ENCODE measurements at places on chromosomes 6 and 20.

- no peak for DNase-seq
These were observed 58.7 kb downstream of the SNX5 start for GRCh38 chr20:17909869-17910321.

GRCh38 chr20:52004018-52004417 is 187.6 kb downstream of the ZFP64 start:
- no peak for DNase-seq

GRCh38 chr6:14546036-14546435 is 428.5 kb downstream of the CD83 start:
- no peak for DNase-seq

- no peak for DNase-seq
These were observed 44.8 kb upstream of the TRAM2 start for GRCh38 chr6:52621631-52622030.

DNA sequence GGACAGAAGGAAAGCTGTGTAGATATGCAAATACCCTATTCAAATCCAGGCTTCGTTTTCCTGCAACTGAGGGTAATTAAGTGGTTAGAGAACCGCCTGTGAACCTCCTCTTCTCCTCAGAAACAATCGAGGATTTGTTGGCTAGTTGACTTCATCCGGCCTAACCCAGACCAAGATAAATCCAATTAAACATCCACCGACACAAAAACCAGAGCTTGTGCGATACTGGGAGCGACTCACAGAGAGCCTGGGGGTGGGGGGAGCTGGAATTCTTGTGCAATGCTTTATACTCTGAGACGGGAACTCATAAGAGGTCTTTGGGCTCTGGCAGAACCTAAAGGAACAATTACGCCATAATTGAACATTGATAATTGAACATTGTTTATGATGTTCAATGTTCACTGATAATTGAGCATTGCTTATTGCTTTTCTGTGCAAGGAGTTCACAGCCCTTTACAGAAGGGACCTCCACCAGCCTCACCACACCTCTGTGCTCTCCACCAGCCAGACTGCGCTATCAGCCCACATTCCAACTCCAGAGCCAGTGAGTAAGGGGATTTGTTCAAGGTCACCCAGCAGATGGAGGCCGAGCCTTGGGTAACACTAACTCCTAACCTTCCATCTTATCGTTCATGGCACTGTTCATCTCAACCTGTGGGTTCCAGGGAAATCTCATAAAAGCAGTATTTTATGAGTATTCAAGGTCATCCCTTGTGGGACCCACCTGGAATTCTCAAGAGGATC is 429.6 kb upstream of the JARID2 start:
- DNase-seq, result no peak

DNA sequence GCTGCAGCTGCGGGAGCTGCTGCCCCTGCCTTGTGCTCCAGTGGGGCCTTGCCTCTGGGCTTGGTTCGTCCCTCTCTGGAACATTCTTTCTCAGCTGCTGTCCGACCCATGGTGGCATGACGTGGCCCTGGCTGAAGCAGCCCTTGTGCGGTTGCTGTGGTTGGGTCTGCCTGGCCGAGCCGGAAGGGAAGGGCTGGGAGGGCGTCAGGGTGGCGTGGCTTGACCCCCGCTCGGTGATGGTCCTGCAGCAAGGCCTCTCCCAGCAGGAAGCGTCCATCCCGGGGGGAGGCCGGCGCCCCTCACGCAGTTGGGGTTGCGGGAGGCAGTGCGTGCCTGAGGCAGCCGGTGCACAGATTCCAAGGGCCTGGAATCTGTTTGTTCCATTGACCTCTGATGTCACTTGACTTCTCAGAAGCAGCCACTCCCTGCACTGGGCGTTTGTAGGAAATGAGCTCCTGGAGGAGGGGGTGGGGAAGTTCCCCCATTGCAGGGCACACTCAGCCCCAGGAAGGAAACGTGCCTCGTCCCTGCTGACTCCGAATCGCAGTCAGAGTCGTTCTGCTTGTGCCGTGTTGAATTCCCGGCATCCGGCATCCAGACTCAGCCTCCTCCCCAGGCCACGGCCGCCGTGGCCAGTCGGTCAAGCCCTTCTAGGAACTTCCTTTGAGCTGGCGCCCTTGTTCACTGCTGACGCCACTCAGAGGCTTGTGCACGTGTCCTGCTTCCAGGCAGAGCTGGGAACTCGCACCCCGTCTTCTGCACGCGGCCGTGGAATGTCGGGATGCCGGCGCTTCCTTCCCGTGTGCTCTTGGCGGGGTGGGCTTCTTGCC is 9.7 kb upstream of the TNFRSF6B start:
- no peak for DNase-seq

- no peak for DNase-seq
These were observed 98.5 kb downstream of the INSM1 start for GRCh38 chr20:20466341-20466879.

DNA sequence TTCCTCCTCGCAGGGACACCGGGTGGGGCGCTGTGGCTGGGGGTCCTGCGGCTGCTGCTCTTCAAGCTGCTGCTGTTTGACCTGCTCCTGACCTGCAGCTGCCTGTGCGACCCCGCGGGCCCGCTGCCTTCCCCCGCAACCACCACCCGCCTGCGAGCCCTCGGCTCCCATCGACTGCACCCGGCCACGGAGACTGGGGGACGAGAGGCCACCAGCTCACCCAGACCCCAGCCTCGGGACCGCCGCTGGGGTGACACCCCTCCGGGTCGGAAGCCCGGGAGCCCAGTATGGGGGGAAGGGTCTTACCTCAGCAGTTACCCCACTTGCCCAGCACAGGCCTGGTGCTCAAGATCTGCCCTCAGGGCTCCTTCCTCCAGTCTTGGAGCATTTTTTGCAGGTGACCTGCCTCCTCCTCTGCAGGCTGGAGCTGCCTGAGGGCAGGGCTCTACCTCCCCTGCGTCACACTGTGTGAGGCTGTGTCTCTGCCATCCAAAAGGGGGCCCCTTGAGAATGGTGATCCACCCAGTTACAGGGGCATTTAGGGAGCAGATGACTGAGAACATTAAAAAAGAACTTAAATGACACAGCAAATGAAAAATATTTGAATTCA is 3.9 kb upstream of the CNPY3 start:
- DNase-seq, result no peak

GRCh38 chr6:2890976-2891767 is 11.9 kb downstream of the SERPINB9 start:
- no peak for DNase-seq

- DNase-seq, result no peak
These were observed 436.7 kb downstream of the RNF144B start for GRCh38 chr6:18823782-18824386.

DNA sequence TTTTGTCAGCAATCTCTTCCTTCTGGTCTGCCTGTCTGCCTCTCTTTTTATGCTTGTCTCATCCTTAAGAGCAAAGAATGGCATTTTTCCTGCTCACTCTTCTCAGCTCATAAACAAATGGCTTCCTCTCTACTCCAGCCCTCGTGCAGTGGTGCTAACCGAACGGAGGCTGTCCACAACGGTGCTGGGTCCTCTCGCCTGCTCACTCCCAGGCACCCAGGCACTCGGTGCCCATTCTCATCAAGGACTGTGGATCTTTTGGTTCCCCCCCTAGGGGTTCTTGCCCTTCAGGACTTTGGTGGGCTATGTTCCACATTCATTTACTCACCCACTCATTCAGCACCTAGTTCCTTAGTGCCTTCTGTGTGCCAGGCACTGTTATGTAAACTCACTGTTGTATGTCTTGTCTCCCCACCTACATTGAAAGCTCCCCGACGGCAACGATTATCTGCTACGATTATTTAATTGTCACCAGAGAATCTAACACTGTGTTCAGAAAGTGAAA is 113.9 kb downstream of the FYN start:
- DNase-seq, result no peak

- no peak for DNase-seq
These were observed 18.1 kb upstream of the ZSCAN9 start for GRCh38 chr6:28206928-28207509.

GRCh38 chr6:52157301-52157941 is 28.8 kb upstream of the IL17A start:
- no peak for DNase-seq

GRCh38 chr6:39560915-39561314 is 164.3 kb downstream of the KIF6 start:
- DNase-seq, result no peak

DNA sequence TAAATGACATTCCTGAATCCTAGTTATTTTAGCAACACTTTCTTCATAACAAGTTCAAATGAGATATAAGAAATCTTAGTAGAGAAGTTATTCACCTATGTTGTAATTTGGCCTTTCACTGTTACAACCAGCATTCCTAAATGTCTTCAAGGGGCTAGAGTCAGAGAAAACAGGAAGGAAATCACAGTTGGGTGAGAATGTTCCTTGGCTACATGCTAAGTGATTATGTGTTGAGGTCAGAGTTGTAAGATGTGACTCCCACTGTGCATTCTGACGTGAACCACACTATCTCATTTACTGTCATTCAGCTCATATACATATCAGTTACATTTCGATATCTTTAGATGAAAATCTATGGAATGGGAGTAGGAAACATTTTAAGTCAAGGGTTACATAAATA is 51.0 kb upstream of the MLIP start:
- DNase-seq, result no peak

DNA sequence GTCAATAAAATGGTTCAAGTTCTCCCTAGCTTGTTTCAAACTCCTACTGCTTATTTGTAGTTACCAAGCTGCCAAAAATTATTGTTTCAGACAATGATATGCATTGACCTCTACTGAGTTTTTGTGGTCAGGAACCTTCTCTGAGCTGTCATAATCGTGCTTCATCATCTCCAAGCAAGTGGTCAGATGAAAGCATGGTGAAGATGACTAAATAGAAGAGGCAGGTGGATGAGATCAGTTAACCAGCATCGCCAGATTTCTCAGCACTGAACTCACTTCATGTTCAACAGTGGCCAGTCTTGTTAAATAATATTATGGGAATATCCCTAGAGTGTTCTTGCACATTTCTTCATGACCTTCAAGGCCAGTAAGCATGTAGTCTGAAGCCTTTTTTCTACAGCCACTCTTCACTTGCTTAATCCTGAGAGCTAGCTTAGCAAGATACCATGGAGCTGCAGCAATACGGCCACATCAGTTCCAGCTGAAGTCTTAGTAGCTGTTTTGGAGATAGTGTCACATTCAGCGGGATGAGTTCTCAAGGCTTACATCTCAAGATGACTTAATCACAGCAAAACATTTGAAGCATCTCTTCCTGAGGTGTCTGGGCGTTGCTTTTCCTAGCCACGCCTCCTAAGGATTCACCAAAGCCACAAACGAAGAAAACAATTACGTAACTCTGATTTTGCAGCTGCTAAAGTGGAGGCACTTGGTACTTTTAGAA is 101.6 kb upstream of the TMEM30A start:
- DNase-seq, result no peak

- DNase-seq, result no peak
These were observed 285.1 kb downstream of the CENPW start for GRCh38 chr6:126625019-126625418.

- DNase-seq, result no peak
These were observed 281.0 kb downstream of the CDC5L start for GRCh38 chr6:44668391-44668930.

- no peak for DNase-seq
These were observed 6.3 kb upstream of the FOXF2 start for GRCh38 chr6:1382883-1383728.

DNA sequence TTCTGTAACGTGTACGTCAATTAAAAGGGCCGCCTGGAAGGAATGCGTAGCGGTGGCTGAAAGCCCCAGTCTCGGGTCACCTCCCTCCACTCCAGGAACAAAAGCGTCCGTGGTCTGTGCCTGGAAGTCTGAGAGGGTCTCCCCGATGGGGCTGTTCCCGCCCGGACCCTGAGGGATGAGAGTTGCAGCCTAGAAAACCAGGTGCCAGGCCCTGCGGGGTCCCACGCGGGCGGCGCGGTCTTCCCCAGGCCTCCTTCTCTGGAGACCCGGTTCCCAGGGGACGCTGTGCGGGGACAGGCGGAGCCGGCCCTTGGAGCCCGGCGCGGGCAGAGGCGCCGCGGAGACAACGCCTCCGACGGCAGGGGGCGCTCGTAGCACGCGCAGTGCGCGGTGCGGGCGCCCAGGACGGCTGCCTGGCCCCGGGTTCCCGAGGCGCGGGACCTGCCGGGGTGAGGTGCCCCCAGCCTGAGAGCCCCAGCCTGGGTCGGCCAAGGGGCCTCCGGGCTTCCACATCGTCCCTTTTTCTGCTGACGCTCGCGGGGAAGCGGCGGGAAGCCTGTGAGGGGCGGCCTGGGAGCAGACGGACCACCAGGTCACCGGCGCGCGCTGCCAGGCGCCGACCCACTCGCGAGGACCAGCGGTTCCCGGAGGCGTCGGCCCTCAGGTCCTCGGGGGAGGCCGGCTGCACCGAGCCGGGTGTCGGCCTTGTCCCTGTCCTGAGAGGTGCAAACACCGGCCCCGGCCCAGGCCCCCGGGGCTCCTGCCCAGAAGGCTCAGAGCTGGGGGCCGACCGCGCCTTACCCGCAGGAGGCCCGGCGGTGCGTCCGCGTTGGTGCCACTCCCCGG is 5.3 kb upstream of the FOXC1 start:
- peak; percentile 69 for DNase-seq

DNA sequence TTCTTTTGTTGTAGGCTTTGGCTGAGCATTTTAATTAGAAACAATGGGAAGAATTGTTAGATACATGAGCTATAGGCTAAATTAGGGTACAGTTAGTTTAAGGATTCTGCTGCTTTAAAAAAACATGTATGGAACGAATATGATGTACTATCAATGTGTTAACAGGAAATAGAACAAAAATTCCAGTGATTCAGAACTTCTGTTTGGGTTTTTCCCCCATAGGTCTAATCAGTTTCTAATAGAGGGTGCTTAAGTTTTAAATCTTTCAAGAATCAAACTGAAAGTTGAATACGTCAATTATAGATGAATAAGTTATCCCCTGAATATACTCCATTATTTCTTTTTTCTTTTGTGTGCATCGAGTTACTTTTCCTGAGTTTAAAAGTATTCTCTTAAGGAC is 1.9 kb downstream of the TAB2 start:
- DNase-seq, result no peak

- no peak for DNase-seq
These were observed 114.4 kb downstream of the FOXC1 start for GRCh38 chr6:1724124-1724523.

DNA sequence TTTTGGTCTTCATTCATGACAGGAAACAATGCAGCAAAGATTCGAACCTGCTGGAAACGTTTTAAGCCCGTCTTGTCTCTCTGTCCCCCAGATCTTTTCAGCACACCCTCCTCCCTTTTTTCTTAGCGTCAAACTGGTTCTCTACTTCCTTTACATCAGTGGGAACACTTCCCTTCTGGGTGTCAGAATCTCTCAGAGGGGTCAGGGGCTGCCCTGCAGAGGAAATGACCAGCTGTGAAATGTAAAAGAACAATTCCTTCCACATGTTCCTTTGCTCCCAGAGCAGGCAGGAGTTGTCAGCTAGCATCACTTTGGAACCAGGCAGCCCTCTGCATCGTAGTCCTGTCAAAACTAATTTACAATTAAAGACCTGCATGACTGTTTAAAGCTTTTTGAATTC is 619.0 kb downstream of the TFAP2A start:
- no peak for DNase-seq

DNA sequence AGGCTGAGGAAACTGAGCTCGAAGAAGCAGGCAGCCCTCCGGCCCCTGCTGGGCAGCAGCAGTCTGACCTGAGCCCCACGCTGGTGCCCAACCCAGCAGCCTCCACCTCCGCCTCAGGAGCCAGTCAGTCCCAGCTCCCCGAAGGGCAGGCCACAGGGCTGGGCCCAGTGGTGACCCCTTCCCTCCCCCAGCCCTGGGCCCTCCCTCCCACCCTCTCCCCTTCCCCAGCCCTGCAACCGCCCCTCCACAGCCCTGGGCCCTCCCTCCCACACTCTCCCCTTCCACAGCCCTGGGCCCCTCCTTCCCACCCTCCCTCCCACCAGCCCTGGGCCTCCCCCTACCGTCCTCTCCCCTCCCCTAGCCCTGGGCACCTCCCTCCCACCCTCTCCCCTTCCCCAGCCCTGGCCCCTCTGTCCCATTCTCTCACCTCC is 115.0 kb downstream of the TAF4 start:
- no peak for DNase-seq

All from stimulated activated CD8-positive, alpha-beta memory T cell treated with anti-CD3 and anti-CD28 coated beads, Interleukin-15, amount 100 ng/mL, for 24 hours (primary cell).